ENCODE measurements at places on chromosomes 16 and 17. TPM values are rescaled to one million over a fixed set of nuclear protein-coding genes. Genes with fewer than 3 reads are reported as not detected.

Gene C1QTNF8
- not detected for total RNA-seq

Gene UNC45B
- not detected for total RNA-seq

Gene MT1F
- 0.32 TPM for total RNA-seq

Gene MKS1
- total RNA-seq, result 15.2 TPM

Gene ASIC2
- under 0.01 TPM for total RNA-seq

Gene IGF2BP1
- 10.0 TPM for total RNA-seq

Gene PRR29
- 0.32 TPM for total RNA-seq

Gene SPNS3
- not detected for total RNA-seq

Gene NPIPA8
- not detected for total RNA-seq

Gene FBXL16
- 0.32 TPM for total RNA-seq

Gene NPIPA5
- total RNA-seq, result 1.3 TPM

Gene KCTD19
- total RNA-seq, result not detected

Gene GNGT2
- not detected for total RNA-seq

Gene CCDC144A
- total RNA-seq, result 5.5 TPM

Gene CACNG4
- total RNA-seq, result not detected

Gene RBBP6
- total RNA-seq, result 18.8 TPM

Gene UBTF
- 45.3 TPM for total RNA-seq

Gene SETD6
- 10.0 TPM for total RNA-seq

Gene ABCA5
- total RNA-seq, result 19.6 TPM

Gene CCL7
- total RNA-seq, result 1.3 TPM

Gene KRTAP1-5
- total RNA-seq, result under 0.01 TPM

Gene NACA2
- not detected for total RNA-seq

Gene COX10
- total RNA-seq, result 9.1 TPM

Gene PRSS53
- total RNA-seq, result 0.32 TPM

Measured in epithelial cell of umbilical artery (primary cell).